Mammary epithelial cell (primary cell): ENCODE measurements at places on chromosomes 7 and 10. TPM values are rescaled to one million over a fixed set of nuclear protein-coding genes. Genes with fewer than 3 reads are reported as not detected.

Gene SUV39H2
- 8.5 TPM for total RNA-seq

Gene EIF3B
- total RNA-seq: 154 TPM

Gene EFCAB10
- total RNA-seq: not detected in 2 replicates

Gene HYAL4
- total RNA-seq: 2.2 TPM

Gene CALML5
- total RNA-seq: not detected in 2 replicates

Gene C10orf67
- total RNA-seq: 0.16 and 0.35 TPM in 2 replicates

Gene GRB10
- total RNA-seq: 28.4 and 49.7 TPM in 2 replicates

Gene MMP21
- not detected for total RNA-seq

Gene SPACDR
- total RNA-seq: not detected

Gene GPR15LG
- total RNA-seq: 0.33 TPM

Gene WNT2
- not detected for total RNA-seq

Gene SCIN
- total RNA-seq: not detected
